ENCODE measurements at places on chromosomes 3 and 15. TPM values are rescaled to one million over a fixed set of nuclear protein-coding genes. Genes with fewer than 3 reads are reported as not detected.

DNA sequence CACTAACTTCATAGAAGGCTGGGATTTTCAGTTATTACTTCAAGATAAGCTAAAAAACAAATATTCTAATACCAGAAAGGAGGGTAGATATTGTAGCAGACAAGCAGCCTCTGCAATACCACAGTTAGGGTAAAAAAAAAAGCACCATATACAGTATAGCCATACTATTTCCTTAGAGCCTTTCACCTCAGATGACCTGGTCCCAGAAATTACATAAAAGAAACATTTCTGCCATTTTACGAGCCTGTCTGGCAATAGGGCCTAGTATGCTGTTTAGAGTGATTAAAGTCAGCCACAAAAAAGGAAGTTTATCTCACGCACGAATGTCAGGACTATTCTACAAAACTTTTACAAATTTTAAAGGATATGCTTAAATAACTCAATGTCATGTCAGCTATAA is 1016.6 kb downstream of the PLOD2 start:
- no peak for DNase-seq

DNA sequence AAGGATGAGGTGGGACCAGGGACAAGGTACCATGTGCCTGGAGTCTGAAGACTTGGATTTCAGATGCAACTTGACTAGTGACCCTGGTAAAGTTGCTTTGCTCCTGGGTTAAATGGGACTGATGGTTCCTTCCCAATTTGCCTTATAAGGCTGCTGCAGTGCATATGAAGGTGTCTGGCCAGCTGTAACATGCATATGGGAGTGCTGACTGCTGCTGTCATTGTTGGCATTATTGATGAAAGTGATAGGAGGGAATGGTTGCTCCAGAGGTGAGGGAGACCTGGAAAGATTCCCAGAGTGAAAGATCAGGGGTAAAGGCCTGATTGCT is 20.5 kb downstream of the CYP8B1 start:
- DNase-seq: no peak

DNA sequence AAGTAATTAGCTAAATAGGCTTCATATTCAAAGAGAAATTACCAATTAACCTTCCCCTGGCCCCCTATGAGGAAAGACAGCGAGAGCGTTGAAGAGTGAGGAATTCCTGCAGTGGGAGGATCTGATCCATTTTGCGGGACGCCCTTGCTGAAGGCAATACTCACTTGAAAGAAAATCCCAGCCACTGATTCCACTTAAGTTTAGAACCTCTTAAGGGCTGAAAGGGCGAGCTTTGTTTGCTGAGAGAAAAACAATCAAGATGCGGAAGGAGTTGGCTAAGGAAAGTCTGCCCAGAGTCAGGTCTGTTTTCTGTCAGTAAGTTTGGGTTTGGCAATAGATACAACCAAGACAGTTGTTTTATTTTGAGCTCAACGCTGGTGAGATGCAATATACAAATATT is 102.8 kb upstream of the GBE1 start:
- no peak for DNase-seq

CHDH gene
- 0.25 TPM for total RNA-seq

DNA sequence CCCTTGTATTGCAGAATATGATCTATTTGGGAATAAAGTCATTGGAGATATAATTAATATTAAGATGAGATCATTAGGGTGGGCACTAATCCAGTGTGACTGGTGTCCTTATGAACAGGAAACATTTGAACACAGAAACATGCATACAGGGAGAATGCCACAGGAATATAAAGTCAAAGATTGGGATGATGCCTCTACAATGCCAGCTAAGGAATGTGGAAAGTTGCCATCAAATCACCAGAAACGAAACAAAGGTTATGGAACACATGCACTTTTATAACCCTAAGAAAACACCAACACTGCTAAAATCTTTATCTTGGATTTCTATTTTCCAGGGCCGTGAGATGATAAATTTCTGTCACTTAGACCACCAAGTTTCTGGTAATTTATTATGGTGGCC is 442.4 kb upstream of the BCHE start:
- DNase-seq: no peak

GRCh38 chr15:75307778-75308390 is 25.2 kb downstream of the GOLGA6D start:
- DNase-seq: no peak

MTHFS gene
- 12.1 TPM for total RNA-seq

MOBP gene
- total RNA-seq: 0.95 TPM

DNA sequence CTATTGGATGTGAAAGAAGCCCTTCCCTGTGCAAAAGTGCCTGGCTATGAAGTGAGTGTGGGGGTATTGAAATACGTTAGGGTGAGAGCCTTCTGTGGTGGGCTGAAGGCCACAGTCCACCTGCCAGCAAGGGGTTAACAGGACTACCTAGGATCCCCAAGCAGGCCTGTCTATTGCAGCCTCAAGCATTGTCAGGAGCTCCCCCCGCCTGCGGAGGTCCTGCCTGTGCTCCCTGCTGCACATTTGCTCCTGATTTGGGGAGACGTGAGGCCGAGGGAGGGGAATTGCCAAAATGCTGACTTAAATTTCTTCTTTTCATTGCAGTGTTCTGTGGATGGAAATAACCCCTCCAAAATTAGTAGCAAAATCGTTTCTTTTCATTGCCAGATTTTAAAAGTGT is 56.2 kb downstream of the GABRG3 start:
- no peak for DNase-seq

GRCh38 chr15:80474224-80475215 is 70.3 kb downstream of the ARNT2 start:
- no peak for DNase-seq

DNA sequence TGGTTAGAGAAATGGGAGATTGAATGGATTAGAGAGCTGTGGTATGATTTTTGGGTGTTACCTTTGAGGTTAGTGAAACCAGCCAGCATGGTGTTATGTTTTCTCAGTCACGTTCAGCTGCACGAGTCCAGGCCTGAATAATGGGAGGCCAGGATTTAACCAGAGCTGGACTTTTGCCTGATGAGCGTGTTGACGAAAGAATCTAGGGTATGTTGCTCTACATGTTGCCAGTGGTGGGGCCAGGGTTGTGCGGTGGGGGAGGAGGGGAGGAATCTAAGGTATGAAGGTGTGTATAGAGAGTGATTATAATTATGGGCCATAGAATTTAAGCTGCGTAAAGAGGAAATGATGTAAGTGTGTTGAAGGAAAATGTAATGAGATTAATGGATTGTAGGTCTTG is 22.8 kb downstream of the MINDY2 start:
- DNase-seq: no peak

CAMK2N2 gene
- not detected for total RNA-seq

DNA sequence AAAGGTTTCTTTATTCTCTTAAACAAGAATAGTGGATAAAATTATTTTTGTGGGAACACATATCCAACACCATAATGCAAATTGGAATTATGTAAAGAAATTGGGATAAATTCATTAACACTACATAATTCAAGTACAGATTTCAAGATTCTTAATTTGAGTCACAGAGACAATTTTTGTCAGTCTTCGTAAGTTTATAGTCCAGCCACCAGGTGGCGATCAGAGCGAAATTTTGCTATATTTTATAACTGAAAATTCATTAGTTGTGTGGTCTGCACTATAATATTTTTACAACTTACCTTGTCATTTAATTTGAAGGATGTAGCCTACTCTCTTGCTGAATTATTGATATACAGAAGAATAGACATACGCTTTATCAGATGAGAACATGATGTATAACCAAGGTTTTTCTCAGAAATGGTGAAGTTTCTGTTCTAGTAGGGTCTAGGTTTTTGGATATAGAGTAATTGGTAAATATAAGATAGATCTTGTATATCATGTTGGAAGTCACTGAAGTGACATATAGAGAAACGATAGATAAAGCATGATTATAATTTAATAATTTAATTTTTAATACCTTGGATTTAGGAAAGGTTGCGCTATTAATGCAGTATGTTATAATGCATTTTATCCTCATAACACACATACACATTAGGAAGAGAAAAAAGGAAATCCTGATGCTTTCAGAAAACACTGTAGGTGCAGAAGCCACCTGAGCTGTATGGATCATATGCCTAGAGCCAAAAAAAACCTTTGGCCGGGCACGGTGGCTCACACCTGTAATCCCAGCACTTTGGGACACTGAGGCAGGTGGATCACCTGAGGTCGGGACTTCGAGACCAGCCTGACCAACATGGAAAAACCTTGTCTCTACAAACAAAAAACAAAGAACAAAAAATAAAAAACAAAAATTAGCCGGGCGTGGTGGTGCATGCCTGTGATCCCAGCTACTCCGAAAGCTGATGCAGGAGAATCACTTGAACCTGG is 31.7 kb downstream of the PLSCR4 start:
- no peak for DNase-seq

GRCh38 chr15:71375934-71376333 is 260.7 kb downstream of the THSD4 start:
- no peak for DNase-seq

GRCh38 chr3:132268956-132269355 is 48.3 kb upstream of the ACP3 start:
- DNase-seq: no peak

DNA sequence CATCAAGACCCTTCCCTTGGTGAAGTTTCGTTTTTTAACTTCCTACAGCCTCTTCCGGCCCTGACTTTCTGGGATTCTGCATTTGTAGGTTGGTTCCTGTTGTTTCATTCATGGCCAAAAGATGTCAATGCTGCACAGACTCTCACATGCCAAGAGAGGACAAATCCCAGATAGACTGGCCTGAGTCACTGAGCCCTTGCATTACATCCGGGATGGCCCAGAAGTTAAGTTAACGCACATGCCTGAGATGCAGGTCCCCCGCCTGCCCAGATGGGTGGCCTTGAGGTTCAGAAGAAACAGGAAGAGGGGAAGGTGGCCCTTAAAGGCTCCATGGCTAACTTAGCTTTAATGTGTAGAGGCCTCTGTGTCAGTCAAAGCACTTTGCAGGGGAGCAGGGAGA is 51.6 kb upstream of the SRGAP3 start:
- no peak for DNase-seq

LRRC28 gene
- 14.8 TPM for total RNA-seq

FBXO40 gene
- under 0.01 TPM for total RNA-seq

DNA sequence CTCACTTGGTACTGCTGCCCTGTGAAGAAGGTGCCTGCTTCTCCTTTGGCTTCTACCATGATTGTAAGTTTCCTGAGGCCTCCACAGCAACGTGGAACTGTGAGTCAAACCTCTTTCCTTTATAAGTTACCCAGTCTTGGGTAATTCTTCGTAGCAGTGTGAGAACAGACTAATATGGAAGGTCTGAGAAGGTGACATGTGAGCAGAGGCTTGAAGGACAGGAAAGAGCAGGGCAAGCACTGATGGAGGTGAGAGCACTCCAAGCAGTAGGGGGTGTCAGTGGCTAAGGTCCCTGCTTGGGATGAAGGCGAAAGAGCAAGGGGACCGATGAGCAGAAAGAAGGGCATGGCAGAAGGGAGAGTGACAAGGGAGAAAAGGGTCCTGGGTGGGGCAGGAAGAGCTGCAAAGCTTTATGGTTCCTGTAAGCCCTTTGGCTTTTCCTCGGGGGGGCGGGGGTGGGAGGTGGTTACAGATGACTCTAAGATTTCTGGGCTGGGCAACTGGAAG is 3.5 kb downstream of the EIF4E3 start:
- DNase-seq: no peak

GRCh38 chr15:26889298-26889898 is 22.5 kb downstream of the GABRA5 start:
- DNase-seq: peak; percentile 22

LRRC31 gene
- total RNA-seq: not detected

GRCh38 chr3:150421799-150422548 is 13.9 kb downstream of the TSC22D2 start:
- no peak for DNase-seq

DNA sequence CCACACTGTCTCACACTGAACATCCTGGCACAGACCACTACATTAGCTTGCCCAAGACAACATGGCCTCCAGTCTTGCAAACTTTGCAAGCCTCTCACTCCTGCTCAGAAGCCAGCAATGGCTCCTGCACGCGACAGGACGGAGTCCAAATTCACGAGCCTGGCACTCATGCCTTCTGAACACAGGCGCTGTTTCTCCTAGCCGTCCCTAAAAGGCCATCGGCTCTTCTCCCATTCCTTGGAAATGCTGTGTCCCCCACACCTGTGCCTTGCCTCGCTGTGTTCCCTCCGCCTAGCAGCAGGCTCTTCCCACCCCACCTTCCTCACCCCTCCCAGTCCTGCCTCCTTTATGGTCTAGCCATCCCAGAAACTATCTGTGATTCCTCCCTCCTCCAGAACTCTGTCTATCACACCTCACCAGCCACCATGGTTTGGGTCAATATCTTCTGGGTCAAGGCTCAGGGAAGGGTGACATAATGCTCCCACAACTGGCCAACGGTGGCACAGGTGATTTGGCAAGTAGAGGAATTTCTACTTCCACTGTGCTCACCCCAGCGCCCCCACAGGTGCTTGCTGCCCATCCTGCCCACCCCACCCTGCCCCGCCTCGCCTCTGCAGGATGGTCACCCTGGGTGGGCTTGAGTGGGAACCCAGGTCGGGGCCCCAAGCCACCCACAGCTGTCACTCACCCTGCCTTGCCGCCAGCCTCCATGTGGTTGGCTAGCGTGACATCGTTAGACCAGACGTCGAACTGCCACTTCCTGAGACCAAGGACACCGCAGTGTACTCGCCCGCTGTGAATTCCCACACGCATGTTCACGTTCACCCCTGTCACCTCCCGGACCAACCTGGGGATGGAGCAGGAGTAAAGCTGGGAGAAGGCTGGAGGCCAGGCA is 120.7 kb downstream of the ADCY5 start:
- DNase-seq: no peak

PML gene
- 28.4 TPM for total RNA-seq

GRCh38 chr15:85326291-85326690 is 54.1 kb upstream of the AKAP13 start:
- no peak for DNase-seq

- DNase-seq: no peak
Measured at GRCh38 chr15:89768071-89768500, 8.0 kb upstream of the MESP2 start.

TNNC1 gene
- total RNA-seq: 0.18 TPM

DNA sequence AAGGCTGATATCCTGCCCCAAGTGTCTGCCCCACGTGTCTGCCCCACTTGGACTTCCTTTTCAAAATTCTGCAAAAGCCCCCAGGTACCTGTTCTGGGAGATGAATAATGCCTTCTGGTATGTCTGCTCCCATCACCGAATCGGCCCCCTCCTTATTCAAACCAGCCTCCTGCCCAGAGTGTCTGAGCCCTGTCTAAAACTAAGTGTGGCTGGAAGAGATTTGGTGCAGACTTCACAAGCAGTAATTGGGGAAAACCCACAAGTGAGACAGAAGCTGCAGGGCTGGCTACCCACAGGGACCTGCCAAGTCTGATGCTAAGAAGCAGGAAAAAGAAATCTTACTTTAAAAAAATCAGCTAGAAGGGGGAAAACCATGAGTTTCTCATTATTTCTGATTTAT is 85.1 kb downstream of the DUT start:
- no peak for DNase-seq

DNA sequence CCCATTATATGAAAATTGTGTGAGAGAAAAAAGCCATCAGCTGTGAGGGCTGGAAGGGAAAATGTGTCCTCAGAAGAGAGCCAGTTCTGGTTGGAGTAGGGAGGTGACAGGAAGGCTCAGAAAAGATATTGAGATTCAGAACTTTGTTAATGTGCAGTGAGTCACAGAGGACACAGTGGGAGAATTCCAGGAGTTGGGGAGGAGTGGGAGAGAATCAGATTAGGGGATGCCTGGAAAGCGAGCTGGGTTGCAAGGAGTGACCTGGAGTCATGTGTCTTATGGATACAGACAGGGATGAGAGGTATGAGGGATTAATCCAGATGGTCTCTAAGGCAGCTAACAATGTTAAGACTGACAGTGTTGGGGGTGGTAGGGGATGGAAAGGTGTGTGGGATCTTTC is 67.5 kb downstream of the CHST2 start:
- no peak for DNase-seq

Measured in pulmonary artery endothelial cell (primary cell).